Suprapubic skin (tissue), 4 donors: ENCODE measurements at places on chromosomes 1 and 21. TPM values are rescaled to one million over a fixed set of nuclear protein-coding genes. Genes with fewer than 3 reads are reported as not detected.

- H3K4me3 ChIP-seq = no peak overlapping the region
- H3K27me3 ChIP-seq = peaks cover 41% of the 10 kb centered on the region
- no peaks in the 10 kb centered on the region for H3K36me3 ChIP-seq
- DNase-seq = peak; percentile 48
- H3K27ac ChIP-seq = no peak overlapping the region
- H3K4me1 ChIP-seq = peaks cover 38% of the 10 kb centered on the region
Measured at GRCh38 chr1:32873484-32873883, 2.8 kb upstream of the FNDC5 start.

DNA sequence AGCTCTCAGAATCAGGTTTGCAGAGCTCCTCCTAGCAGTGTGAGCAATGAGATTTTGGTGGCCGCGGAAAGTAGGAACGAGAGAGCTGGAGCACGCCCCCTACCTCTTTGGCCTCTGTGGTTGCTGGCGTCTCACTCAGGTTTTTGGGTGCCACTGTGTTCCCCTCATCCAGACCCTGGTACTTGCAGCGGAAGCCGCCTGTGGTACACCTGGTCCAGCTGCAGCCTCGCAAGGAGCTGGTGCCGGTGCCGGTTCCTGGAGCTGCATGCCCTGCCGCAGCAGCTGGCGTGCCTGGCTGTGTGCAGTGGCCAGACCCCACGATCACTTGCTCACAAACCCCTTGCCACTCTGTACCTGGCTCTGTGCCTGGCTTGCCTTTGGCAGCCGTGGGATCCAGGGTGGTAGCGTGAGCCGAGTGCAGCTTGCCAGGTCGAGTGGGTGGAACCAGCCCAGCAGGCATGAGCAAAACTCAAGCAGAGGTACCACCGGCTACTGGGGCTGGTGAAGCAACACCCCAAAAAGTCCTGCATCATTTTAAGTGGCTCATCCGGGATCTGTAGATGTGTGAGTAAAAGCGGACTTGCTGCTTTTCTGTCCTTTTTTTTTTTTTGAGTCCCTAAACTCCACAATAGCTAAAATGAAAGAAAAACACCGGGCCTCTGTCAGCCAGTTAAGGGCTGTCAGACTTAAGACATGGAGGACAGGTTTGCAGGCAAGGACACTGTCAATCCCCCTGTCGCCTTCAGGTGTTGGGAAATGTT is 844.9 kb downstream of the KCNT2 start:
- H3K27ac ChIP-seq = no peak overlapping the region
- no peak overlapping the region for H3K4me3 ChIP-seq
- DNase-seq = no peak
- H3K36me3 ChIP-seq = no peaks in the 10 kb centered on the region
- H3K27me3 ChIP-seq = no peaks in the 10 kb centered on the region

- no peak for DNase-seq
- peaks cover 50% of the 10 kb centered on the region for H3K4me1 ChIP-seq
- no peak overlapping the region for H3K27ac ChIP-seq
- no peak overlapping the region for H3K4me3 ChIP-seq
- no peaks in the 10 kb centered on the region for H3K27me3 ChIP-seq
Measured at GRCh38 chr1:16138772-16139221, 17.1 kb downstream of the EPHA2 start.

DNA sequence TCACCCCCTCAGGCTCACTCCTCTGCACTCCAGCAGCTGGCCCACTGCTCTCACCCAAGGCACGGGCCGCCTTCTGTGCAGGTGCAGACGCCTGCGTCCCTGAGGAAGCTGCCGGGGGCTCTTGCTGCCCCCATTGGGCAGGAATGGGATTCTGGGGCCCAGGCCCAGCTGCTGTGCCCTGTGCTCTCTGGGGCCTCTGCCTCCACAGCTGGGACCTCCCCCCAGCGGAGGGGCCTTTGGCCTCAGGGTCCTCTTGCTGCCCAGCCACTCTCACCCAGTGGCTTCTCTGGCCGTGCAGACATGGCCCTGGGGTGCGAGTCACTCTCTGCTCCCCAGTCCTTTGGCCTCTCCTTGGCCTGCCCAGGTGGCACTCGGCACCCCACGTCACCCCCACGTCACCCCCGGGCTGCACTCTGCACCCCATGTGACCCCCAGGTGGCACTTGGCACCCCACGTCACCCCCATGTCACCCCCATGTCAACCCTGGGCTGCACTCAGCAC is 19.1 kb upstream of the LRRC3 start:
- no peak overlapping the region for H3K4me3 ChIP-seq
- H3K27ac ChIP-seq = no peak overlapping the region
- peaks cover 19% of the 10 kb centered on the region for H3K27me3 ChIP-seq
- DNase-seq = peak; percentile 40
- peaks cover 4% of the 10 kb centered on the region for H3K4me1 ChIP-seq
- H3K36me3 ChIP-seq = no peaks in the 10 kb centered on the region

Gene SYT14
- total RNA-seq = not detected

GRCh38 chr1:233664253-233664652 is 50.3 kb downstream of the KCNK1 start:
- no peaks in the 10 kb centered on the region for H3K36me3 ChIP-seq
- DNase-seq = no peak
- H3K4me3 ChIP-seq = no peak overlapping the region
- no peaks in the 10 kb centered on the region for H3K27me3 ChIP-seq

Gene HSD11B1
- 51.0 TPM for total RNA-seq

Gene CD2
- 0.39 TPM for total RNA-seq

DNA sequence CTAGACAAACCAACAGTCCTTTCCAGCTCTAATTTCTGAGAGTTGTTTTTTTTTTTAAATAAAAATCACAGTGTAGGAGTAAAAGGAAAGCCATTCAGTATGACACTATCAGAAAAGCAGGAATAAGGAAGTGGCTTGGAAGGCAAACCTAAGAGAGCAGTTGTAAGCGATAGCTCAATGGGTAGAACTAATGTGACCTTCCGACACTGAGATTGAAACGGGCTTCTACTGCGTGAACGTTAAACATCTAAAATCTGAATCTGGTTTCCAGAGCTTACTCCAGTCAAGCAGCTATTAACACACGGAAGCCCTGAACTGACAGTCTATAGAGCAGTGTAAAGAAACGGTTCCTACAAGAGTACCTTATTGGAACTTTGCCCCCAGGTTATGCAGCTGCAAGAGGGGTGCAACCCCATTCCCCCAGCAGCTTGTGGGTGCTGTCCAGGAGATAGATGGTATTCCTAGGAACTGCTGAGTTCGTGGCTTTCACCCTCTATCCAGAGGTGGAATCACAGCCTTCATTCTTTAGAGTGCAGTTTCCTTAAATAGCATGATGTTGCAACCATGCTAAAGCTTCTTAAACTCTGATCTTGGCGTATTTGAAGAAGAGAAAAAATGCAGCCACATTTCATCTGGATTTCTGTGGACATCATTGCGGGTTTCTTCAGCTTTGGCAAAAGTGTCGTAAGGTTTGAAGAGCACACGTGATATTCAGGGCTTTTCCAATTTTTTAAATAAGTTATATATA is 3.3 kb upstream of the IRF2BP2 start:
- DNase-seq = no peak
- peak overlapping the region; percentile 99 for H3K27ac ChIP-seq
- peaks cover 62% of the 10 kb centered on the region for H3K4me1 ChIP-seq
- peak overlapping the region; percentile 87 for H3K4me3 ChIP-seq
- H3K27me3 ChIP-seq = no peaks in the 10 kb centered on the region

GRCh38 chr1:45686015-45686287 is 382 bp downstream of the GPBP1L1 start:
- H3K4me3 ChIP-seq = peak overlapping the region; percentile 91
- H3K36me3 ChIP-seq = no peaks in the 10 kb centered on the region
- peak overlapping the region; percentile 98 for H3K27ac ChIP-seq
- H3K4me1 ChIP-seq = peaks cover 59% of the 10 kb centered on the region
- H3K27me3 ChIP-seq = no peaks in the 10 kb centered on the region

DNA sequence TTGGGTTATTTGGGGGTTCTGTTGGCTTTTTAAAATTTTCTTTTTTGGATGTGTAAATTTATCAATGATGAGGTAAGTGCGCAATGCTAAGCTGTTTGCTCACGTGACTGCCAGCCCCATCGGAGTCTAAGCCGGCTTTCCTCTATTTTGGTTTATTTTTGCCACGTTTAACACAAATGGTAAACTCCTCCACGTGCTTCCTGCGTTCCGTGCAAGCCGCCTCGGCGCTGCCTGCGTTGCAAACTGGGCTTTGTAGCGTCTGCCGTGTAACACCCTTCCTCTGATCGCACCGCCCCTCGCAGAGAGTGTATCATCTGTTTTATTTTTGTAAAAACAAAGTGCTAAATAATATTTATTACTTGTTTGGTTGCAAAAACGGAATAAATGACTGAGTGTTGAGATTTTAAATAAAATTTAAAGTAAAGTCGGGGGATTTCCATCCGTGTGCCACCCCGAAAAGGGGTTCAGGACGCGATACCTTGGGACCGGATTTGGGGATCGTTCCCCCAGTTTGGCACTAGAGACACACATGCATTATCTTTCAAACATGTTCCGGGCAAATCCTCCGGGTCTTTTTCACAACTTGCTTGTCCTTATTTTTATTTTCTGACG is 3.1 kb downstream of the OLIG2 start:
- peaks cover 59% of the 10 kb centered on the region for H3K4me1 ChIP-seq
- peak overlapping the region; percentile 29 for H3K4me3 ChIP-seq
- H3K27me3 ChIP-seq = peaks cover 100% of the 10 kb centered on the region
- H3K27ac ChIP-seq = no peak overlapping the region
- DNase-seq = no peak
- H3K36me3 ChIP-seq = no peaks in the 10 kb centered on the region

Gene OLFML3
- 8.3 TPM for total RNA-seq

Gene TRIM63
- total RNA-seq = 1.5 TPM

Gene LCE1F
- total RNA-seq = not detected

GRCh38 chr1:5943343-5944124 is 48.7 kb downstream of the NPHP4 start:
- H3K27me3 ChIP-seq = no peaks in the 10 kb centered on the region
- no peak overlapping the region for H3K27ac ChIP-seq
- H3K36me3 ChIP-seq = peaks cover 23% of the 10 kb centered on the region
- DNase-seq = peak; percentile 69

- no peak for DNase-seq
- H3K27me3 ChIP-seq = no peaks in the 10 kb centered on the region
- H3K4me3 ChIP-seq = no peak overlapping the region
- H3K4me1 ChIP-seq = peaks cover 4% of the 10 kb centered on the region
- H3K27ac ChIP-seq = no peak overlapping the region
Measured at GRCh38 chr1:245809361-245809760, 654.6 kb downstream of the KIF26B start.

Gene RXFP4
- total RNA-seq = not detected

DNA sequence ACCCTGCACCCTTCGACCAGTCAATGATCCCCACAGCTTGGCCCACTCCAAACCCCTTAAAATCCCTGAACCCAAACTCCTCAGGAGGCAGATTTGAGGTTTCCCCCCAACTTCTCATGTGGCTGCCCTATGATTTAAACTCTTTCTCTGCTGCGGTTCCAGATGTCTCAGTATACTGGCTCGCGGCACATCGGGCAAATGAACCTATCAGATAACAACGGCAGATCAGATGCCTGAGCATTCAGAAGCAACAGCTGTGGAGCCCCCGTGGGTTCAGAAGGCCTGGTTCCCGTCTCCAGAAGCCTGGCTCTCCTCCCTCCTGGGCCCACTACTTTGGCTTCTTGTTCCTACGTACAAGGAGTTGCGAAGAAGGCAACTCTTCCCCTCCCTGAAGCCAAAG is 43.3 kb upstream of the H6PD start:
- H3K27me3 ChIP-seq = no peaks in the 10 kb centered on the region
- H3K4me1 ChIP-seq = peaks cover 4% of the 10 kb centered on the region
- DNase-seq = no peak
- no peaks in the 10 kb centered on the region for H3K36me3 ChIP-seq
- H3K27ac ChIP-seq = no peak overlapping the region

DNA sequence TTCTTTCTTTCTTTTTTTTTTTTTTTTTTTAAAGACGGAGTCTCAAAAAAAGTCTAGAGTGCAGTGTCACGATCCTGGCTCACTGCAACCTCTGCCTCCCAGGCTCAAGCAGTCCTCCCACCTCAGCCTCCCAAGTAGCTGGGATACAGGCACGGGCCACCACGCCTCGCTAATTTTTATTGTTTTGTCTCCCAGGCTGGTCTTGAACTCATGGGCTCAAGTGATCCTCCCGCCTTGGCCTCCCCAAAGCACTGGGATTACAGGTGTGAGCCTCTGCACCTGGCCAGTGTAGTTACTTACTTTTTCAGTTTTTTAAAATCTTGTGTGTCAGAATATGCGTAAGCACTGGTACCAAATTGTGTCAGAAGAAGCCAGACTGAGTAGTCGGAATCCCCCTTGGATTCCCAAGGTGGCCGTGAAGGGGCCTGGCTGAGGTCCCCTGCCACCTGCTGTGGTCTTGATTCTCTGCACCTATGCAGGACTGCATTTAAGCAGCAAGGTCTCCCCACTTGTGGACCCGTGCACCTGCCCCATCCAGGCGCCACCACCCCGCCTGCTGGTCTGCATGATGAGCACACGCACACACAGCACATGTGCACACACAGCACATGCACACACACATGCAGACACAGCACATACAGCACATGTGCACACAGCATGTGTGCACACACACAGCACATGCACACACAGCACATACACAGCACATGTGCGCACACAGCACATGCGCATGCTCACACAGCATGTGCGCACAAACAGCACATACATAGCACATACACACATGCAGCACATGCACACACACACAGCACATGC is 47.5 kb downstream of the PCNT start:
- no peaks in the 10 kb centered on the region for H3K27me3 ChIP-seq
- DNase-seq = no peak
- H3K4me3 ChIP-seq = no peak overlapping the region
- H3K27ac ChIP-seq = no peak overlapping the region
- H3K4me1 ChIP-seq = peaks cover 5% of the 10 kb centered on the region

DNA sequence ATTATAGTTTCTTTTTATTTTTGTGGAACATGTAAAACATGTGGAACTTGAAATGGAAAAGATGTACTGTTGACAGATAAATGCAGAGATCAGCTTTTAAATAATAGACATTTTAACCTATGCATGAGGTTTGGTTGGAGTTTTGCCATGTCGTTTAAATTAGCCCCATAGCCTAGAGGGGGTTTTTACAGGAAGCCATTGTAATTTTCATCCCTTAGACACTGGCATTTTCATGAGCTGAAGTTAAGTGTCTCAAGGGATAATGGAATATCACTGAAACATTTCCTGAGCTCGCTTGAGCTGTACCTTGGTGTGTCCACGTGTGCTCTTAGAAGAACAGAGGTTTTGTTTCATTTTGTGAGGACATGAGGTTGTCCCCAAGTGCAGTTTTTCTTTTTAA is 54.2 kb downstream of the HMCN1 start:
- H3K4me3 ChIP-seq = no peak overlapping the region
- peaks cover 11% of the 10 kb centered on the region for H3K4me1 ChIP-seq
- H3K27me3 ChIP-seq = no peaks in the 10 kb centered on the region
- H3K36me3 ChIP-seq = no peaks in the 10 kb centered on the region
